ENCODE measurements at places on chromosomes 3 and 15. TPM values are rescaled to one million over a fixed set of nuclear protein-coding genes. Genes with fewer than 3 reads are reported as not detected.

The FAM107A gene
- polyA plus RNA-seq: not detected

The ACTRT3 gene
- polyA plus RNA-seq: 3.3 TPM

The SLC35G2 gene
- 16.5 TPM for polyA plus RNA-seq

- no peak for DNase-seq
Measured at GRCh38 chr3:12557473-12558100, 700 bp downstream of the MKRN2 start.

DNA sequence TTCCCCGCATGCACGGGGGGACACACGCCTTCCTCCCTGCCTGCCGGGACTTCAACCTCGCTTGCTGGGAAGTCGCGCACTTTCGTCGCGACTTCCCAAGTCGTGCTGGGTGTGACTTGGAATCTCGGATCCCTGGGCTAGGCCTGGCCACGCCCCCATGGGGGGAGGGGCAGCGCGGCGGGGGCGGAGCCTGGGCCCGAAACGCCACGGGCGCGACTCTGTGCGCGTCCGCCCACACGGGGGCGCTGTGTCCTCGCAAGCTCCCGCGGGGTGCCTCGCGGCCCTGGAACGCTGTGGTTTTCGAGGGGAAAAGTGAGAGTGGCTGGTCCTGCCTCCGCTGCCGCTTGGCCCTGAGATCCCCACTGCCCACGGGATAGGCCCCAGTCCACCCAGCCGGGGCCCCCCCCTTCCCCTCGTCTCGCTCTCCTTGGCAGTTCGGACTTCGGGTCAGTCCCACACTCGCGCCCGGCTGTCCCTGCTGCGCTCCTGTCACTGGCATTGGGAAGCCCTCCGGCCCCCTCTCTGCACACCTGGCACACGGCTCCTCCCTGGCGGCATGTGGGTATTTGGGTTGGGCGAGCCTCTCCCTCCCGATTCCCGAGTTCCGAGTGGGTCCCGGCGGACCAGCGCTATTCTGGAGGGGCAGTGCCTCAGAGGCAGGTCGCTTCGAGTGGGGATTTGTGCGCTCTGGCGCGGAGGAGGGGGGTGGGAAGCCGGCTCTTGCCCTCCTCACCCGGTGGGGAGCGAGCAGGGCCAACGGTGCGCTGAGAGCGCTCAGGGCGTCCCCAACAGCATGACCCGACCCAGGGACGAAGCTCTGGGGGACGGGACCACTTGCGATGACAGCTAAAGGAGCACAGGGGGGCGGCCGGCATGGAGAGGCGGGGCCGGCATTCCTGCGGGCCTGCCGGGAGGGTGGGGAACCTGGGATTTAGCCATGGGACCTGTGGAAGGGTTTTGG is 23.6 kb downstream of the SEC61A1 start:
- peak; percentile 77 for DNase-seq

DNA sequence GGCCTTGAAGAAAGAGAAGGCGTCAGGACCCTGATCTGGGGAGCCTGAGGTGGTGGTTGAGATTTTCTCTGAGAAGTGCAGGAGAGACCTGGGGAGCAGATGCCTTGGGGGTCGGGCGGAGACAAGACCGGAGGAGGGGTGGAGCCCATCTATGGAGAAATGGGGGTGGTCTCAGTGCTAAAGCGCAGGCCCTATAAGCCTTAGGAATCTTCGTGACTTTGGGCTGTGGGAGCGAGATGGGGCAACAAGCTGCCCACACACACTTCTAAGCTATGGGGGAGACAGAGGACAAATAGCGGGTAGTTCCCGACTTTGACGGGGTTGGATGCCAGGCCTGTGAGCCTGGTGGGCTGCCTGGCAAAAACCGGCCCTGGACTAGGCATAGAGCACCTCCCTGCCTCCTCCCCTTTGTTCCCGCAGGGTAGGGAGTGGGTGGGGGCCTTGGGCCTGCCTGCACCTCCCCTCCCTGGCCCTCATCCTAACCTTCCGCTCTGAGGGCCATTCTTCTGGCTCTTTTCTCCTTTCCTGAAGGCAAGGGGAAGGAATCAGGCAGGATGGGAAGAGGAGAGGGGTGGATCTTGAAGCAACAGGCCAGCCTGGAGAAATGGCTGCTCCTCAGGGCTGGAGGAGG is 880 bp downstream of the NISCH start:
- no peak for DNase-seq

- no peak for DNase-seq
Measured at GRCh38 chr15:83655237-83655616, 1.3 kb downstream of the ADAMTSL3 start.

DNA sequence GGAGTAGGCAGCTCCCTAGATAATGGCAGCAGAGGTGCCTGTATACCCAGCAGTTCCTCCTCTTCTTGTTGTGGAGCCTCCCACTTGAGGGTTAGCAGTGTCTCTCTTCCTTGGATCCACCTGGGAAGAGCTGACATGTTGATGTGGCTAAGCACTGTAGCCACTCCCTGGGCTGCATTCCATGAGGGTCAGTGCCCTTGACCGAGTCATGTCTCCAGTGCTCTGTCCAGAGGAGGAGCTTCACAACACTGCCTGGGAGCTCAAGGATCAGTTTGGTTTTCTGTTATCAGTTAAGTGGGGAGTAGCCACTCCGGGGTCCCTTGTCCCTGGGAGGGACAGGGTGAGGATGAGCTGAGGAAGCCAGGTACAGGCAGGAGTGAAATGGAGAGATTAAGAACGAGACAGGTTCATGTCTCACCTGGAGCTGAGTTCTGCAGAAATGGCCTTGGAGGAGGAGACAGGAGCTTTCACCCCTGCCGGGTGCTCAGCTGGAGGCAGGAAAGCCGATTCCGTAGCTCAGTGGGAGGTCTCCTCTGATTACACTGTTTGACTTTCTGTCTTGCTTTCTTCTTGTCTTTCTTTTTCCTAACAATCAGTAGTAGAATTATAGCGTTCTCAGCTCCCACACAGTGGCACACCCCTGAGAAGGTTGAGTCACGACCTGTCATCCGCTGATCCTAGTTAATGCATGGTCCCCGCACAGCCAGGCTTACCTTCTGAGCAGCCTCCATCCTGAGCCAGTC is 57.9 kb upstream of the SEC22A start:
- no peak for DNase-seq

- peak; percentile 41 for DNase-seq
Measured at GRCh38 chr3:15796771-15797641, 773 bp downstream of the ANKRD28 start.

DNA sequence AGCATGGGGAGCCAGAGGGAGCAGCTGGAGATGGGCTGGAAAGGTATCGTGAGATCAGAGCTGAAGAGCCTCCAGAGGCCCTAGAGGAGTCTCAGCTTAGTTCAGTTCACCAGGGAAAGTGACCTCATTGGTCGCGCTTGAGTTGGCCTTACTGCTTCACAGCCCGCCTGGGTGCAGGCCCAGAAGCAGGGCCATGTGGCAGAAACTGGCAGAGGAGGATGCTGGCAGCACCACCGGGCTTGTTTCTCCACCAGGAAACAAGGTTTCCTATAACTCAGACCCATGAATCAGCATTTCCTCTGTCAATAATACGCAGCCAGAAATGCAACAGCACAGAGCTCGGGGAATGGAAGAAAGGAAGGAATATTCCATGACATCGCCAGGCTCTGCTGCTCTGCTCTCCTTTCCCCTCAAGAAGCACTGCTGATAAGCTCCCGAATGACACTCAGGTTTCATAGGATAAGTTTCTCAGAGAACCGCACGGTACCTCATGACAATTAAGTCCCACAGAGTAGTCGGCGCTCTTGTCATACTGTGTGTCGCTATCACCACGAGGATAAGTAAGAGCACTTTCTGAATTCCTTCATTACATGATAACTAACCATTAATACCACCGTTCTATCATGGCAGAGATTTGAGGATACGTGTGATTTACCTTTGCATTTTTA is 147.1 kb upstream of the LPP start:
- DNase-seq: no peak

DNA sequence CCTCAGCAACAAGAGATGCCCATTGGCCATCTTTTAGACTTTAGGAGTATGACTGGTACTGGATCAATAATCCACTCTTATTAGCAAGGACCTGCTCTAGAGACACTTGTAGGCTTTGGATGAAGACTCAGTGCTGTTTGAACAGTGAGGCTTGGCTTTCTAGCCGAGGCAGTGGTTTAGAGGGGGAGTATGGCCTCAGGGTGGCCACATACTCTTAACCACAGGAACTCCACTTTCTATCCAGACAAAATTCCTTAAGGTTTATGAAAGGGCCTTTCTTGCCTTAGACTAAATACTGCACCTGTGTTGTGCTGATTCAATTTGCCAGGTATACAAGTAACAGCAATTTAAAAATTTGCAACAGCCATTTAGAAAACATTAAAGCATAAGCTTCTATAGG is 1046.3 kb downstream of the DIPK2A start:
- DNase-seq: no peak

GRCh38 chr3:100978011-100978659 is 15.1 kb downstream of the ABI3BP start:
- no peak for DNase-seq

DNA sequence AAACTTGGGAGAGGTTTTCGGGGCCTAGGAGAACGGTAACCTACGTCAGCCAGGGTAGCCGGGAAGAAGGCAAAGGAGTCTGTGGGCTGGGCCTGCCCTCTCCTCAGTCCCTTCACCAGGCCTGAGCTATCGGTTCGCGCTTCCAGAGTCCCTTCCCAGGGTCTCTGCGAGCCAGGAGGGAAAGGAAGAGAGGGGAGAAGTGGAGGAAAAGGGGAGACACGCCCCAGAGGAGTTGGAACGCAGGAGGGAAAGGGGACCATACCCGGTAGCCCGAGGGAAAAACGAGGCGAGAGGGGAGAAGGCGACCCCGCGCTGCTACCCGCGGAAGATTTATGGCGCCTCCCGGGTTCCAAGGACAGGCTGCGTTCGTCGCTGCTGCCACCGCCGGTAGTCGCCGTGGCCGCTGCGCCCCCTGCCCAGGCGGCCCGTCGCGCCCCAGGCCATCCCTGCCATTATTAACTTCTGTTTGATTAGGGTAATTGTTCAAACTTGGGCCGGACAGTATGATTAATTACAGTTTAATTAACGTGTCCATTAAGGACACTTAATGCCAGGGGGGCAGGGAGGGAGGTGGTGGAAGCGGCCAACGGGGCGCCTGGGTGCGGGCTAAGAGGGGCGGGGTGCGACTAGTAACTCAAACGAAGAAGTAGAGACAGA is 3.4 kb upstream of the SKOR1 start:
- no peak for DNase-seq

DNA sequence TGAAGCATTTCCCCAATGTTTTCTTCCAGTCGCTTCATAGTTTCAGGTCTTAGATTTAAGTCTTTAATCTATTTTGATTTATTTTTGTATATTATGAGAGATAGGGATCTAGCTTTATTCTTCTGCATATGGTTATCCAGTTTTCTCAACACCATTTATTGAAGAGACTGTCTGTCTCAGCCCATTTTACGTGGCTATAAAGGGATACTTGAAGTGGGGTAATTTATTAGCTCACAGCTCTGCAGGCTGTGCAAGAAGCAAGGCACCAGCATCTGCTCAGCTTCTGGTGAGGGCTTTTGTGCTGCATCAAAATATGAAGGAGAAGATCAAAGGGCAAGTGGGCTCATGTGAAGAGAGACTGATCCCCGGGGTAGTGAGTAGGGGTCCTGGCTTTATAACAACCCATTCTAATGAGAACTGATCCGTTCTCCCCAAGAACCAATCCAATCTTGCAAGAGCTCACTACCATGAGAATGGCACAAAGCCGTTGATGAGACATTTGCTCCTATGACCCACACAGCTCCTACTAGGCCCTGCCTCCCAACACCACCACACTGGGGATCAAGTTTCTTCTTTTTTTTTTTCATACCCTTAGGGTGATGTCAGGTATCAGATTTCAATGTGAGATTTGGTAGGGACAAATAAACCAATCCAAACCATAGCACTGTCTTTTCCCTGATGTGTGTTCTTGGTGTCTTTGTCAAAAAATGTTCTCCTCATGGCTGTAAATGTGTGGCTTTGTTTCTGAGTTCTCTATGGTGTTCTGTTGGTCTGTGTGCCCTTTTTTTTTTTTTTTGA is 63.2 kb downstream of the IQGAP1 start:
- DNase-seq: peak; percentile 9

DNA sequence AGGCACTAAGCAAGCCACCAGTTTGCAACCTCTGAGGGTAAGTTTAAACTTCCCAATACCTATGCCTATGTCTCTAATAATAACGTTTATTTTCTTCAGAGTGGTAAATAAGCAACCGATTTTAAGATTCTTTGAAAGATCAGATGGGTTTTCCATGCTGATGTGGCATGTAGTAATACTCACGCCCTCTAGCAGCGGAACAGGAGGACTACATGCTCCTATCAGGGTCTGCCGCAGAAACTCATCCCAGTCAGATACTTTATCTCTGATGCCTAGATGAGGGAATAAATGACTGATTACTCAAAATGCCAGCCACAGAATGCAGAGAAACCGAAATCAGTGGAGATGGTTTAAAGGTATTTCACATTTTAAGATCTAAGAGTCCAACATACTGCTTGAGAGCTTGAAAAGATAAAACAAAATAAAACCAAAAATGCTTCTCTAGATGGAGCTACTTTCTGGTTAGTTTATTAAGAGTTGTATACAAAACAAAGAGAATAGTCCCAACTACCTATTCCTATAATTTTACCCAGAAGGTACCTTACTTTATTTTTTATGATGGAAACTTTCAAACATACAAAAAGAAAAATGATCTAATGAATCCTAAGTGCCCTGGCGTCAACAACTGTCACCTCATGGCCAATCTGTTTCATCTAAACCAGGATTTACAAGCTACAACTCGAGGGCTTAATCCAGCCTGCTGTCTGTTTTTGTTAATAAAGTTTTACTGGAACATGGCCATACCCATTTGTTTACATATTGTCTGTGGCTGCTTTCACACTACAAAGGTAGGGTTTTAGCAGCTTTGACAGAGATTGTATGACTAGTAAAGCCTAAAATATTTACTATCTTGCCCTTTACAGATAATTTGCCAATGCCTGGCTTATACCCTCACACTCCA is 37.5 kb upstream of the STIMATE start:
- peak; percentile 47 for DNase-seq

DNA sequence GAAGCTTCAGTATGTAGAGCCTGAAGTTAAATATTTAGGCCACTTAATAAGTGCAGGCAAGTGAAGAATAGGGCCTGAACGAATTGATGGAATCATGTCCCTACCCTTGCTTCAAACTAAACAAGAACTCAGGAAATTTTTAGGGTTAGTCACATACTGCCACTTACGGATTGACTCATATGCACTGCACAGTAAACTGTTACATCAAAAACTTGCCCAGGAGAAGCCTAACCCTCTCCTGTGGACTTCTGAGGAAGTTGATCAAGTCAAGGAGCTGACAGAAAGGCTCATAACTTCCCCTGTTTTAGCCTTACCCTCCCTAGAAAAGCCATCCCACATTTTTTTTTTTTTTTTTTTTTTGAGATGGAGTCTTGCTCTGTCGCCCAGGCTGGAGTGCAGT is 20.6 kb upstream of the KBTBD12 start:
- DNase-seq: no peak

GRCh38 chr3:108662142-108662738 is 72.7 kb downstream of the DZIP3 start:
- DNase-seq: peak; percentile 69

- DNase-seq: no peak
Measured at GRCh38 chr15:60844511-60845174, 365.7 kb upstream of the ICE2 start.

Measured in A549 (cell line).